NCI-H2081 treated with DMSO at 0.1 percent for 48 hours (cell line): ENCODE measurements at places on chromosomes 1 and 21.

GRCh38 chr1:25767437-25767770 is 32.6 kb upstream of the SELENON start:
- DNase-seq = no peak

DNA sequence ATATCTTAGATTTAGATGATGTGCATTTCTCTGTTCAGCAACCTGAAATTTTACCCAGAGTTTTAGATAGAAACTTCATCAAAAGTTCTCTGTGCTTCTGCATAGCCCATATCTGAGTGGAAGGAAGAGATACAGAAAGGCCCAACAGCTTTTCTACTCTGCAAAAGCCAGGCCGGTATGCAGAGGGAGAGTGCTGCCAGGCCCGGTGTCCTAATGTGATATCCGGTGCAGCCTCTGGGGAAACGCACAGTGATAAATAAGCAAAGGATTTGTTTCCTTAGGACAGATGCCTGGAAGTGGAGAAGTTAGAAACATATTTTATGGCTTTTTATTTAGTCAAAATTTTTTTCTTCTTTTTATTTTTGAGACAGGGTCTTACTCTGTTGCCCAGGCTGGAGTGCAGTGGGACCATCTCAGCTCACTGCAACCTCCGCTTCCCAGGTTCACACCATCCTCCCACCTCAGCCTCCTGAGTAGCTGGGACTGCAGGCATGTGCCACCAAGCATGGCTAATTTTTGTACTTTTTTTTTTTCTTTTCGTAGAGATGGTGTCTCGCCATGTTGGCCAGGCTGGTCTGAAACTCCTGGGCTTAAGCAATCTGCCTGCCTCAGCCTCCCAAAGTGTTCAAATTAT is 145.8 kb downstream of the PATJ start:
- no peak for DNase-seq

- no peak for DNase-seq
Observed at GRCh38 chr1:8297245-8297644, 20.7 kb upstream of the SLC45A1 start.

DNA sequence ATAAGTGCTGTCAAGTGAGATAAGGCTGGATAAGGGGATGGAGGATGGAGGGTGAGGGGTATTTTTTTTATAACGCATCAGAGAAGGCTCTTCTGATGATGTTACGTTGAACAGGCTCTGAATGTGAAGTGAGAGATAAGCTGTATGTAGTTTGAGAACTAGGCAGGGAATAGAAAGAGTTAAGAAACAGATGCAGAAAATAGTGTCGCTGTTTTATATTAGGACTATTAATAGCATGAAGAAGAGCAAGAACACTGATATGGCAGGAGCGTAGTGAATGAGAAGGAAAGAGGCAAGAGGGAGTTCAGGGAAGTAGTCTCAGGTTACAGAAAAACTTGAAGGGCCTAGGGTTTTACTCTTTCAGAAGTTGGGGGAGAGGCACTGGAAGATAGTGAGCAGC is 59.8 kb downstream of the GPR88 start:
- no peak for DNase-seq

GRCh38 chr1:3638676-3639075 is 11.2 kb downstream of the WRAP73 start:
- DNase-seq = no peak

DNA sequence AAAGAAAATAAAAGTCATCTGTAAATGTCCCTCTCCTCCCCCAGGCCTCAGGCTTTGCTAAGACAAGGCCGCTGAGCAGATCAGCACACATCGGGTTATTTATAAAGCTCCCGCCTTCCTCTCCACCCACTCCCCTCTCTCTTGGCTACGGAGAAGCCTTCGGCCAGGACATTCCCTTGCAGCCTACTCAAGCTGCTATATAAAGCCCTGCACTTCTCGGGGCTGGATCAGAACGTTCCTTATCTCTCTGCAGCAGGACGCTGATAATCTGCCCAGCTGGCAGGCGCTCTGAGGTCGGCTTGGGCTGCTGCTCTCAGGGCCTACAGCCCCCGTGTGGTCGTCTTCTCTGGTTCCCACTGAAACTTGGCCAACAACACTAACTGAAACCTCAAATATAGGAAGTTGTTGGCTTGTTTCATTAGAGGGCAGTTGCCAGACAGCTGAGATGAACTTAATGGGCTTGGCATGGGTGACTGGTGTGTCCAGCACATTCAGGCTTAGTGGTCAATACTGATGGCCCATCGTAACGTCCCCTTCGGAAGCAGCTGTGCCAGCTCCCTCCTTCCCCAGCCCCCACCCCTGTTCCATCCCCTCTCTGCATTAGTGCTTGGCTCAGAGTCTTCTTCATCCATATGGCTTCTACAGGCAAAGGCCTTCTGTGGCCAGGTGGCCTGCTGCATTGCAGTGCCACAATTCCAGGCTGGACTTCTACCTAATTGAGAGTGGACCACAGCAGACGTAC is 64.6 kb downstream of the IER5 start:
- no peak for DNase-seq

DNA sequence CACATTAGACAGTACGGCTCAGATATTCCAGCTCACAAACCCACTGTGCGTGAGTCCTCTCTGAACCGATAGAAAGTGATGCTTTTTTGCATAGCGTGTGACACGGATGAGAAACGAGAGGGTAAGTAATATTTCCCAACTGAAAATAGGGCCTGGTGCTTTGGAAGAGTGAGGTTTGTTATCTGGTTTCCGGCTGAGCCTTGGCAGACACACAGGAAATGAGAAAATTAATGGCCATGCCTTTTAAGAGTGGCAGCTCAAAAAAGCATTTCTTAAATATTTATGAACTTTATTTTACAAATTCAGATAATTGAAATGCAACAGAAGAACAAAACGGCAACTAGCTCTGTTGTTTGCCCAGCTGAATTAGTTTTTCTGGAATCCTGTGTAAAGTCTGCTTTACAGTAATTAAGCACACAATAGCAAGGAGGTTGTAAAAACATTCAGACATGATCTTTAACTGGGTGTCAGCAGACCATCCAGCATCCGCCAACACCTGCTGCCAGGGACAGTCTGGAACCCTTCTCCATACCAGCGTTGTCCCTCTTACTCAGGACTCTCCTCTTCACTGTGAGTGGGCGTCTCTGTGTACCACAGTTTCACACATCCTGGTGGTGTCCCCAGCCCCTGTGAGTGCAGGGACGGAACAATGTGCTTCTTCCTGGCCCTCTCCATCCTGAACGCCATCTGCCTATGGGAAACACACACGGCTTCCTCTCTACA is 155.4 kb downstream of the PGBD5 start:
- DNase-seq = peak; percentile 78

- DNase-seq = no peak
Observed at GRCh38 chr1:15153184-15153841, at the start of gene TMEM51. Gene TMEM51, plus strand, starts transcription at chr1:15153747. Its CDS starts 61,341 bp downstream, at chr1:15215088.

GRCh38 chr1:84366786-84367185 is 31.5 kb upstream of the DNASE2B start:
- DNase-seq = no peak

DNA sequence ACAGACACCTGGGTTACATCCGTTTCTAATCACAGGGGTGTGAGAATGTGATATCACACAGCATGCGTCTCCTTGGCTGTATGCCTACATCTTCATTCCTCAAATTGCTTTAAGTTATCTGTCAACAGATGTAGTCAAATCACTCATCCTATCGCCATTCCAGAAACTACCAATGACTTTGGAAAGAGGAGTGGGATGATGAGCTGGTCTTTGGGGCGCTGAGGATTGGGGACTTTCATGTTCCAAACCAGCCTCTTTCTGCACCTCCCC is 104.8 kb downstream of the NAV1 start:
- no peak for DNase-seq

- peak; percentile 72 for DNase-seq
Observed at GRCh38 chr1:208298593-208299269, 54.5 kb upstream of the PLXNA2 start.

- no peak for DNase-seq
Observed at GRCh38 chr1:12356004-12356890, 126.4 kb downstream of the VPS13D start.
